Parietal lobe (tissue), 2 donors: ENCODE measurements at places on chromosomes 2 and 18. TPM values are rescaled to one million over a fixed set of nuclear protein-coding genes. Genes with fewer than 3 reads are reported as not detected.

Gene WNT10A
- not detected for total RNA-seq

Gene NEU2
- total RNA-seq = not detected

Gene DQX1
- total RNA-seq = not detected

Gene DHRS9
- 0.94 TPM for total RNA-seq

Gene CYP27C1
- total RNA-seq = 3.1 TPM

Gene PFN4
- 1.6 TPM for total RNA-seq

Gene NR4A2
- total RNA-seq = 12.2 TPM

Gene NYAP2
- 21.9 TPM for total RNA-seq

Gene TOGARAM2
- under 0.01 TPM for total RNA-seq

Gene AQP4
- 57.9 TPM for total RNA-seq

Gene BMP10
- not detected for total RNA-seq

Gene ASIC4
- total RNA-seq = 4.1 TPM

Gene HRH4
- not detected for total RNA-seq

Gene SLC5A7
- 1.3 TPM for total RNA-seq

Gene SERPINB11
- not detected for total RNA-seq

Gene KCNG3
- total RNA-seq = 0.31 TPM

Gene CFC1
- total RNA-seq = not detected

Gene ACMSD
- not detected for total RNA-seq

Gene CXCR4
- 77.3 TPM for total RNA-seq

Gene ASB18
- not detected for total RNA-seq

Gene CYB5A
- total RNA-seq = 14.4 TPM

Gene CFC1B
- not detected for total RNA-seq

Gene AFF3
- 153 TPM for total RNA-seq

Gene ICA1L
- total RNA-seq = 230 TPM

Gene TLX2
- not detected for total RNA-seq

Gene CD302
- total RNA-seq = 1.9 TPM

Gene ABCA12
- total RNA-seq = 0.63 TPM

Gene CFAP221
- 11.3 TPM for total RNA-seq

Gene SNED1
- total RNA-seq = 5.6 TPM

Gene FAP
- 1.3 TPM for total RNA-seq

Gene CFAP53
- 1.6 TPM for total RNA-seq

Gene SRD5A2
- total RNA-seq = not detected

Gene GNLY
- total RNA-seq = 0.31 TPM

Gene MYO1B
- total RNA-seq = 75.4 TPM

Gene CRYGC
- not detected for total RNA-seq

Gene RUFY4
- not detected for total RNA-seq

Gene NOL4
- total RNA-seq = 160 TPM

Gene CXCR1
- total RNA-seq = 0.31 TPM

Gene IL1RL2
- 0.63 TPM for total RNA-seq

Gene PIEZO2
- total RNA-seq = 2.8 TPM

Gene AMER3
- 45.4 TPM for total RNA-seq

Gene PRR30
- not detected for total RNA-seq

Gene HOXD13
- total RNA-seq = not detected

Gene IL1F10
- not detected for total RNA-seq

Gene ARL5A
- 61.7 TPM for total RNA-seq

Gene PAX8
- 0.31 TPM for total RNA-seq

Gene CD207
- not detected for total RNA-seq

Gene FBLN7
- 2.5 TPM for total RNA-seq

Gene GAL3ST2
- 1.3 TPM for total RNA-seq

Gene GPN1
- 31.6 TPM for total RNA-seq

Gene XIRP2
- 0.31 TPM for total RNA-seq

Gene CACNB4
- 132 TPM for total RNA-seq
